ENCODE measurements at places on chromosomes 1 and 21. TPM values are rescaled to one million over a fixed set of nuclear protein-coding genes. Genes with fewer than 3 reads are reported as not detected.
A peak's percentile ranks its signal among the peaks of the same experiment; 100 is the strongest.

GRCh38 chr1:36238433-36238832 lies 14.2 kb downstream of the THRAP3 start:
- H3K4me3 ChIP-seq: no peak overlapping the region
- peaks cover 19% of the 10 kb centered on the region for H3K4me1 ChIP-seq
- H3K27me3 ChIP-seq: no peaks in the 10 kb centered on the region
- DNase-seq: no peak

DNA sequence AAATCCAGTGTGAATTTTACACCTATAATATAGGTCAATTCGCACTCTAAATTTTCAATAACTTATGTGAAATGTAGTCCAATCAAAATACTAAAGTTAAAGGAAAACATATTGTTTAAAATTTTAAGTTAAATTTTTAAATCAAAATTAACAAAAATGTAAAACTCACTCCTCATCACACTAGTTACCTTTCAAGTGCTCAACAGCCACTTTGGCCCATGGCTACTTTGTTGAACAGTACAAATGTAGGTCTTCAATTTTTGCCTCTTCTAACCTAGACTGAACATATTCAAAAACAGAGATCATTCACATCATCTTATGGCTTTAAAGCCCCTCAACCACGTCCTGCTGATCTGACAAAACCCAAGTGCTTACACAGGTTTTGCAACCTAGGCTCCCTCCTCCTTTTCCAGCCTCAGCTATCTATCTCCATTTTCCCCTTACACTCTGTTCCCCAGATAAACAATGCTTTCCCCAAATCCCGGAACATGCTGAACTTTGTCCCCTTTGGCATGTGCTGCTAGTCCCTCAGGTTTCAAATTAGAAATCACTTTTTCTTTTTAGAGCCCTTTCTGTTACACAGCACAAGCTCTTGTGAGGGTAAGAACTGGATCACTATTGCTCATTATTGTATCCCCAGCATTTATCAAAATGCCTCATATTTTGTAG lies 110.6 kb downstream of the AKT3 start:
- H3K27ac ChIP-seq: peak overlapping the region; percentile 81
- no peaks in the 10 kb centered on the region for H3K27me3 ChIP-seq
- DNase-seq: no peak
- no peaks in the 10 kb centered on the region for H3K36me3 ChIP-seq

- no peak overlapping the region for H3K4me3 ChIP-seq
- no peaks in the 10 kb centered on the region for H3K4me1 ChIP-seq
- H3K36me3 ChIP-seq: no peaks in the 10 kb centered on the region
These were observed 215.4 kb downstream of the OLFM3 start for GRCh38 chr1:101781201-101781831.

DNA sequence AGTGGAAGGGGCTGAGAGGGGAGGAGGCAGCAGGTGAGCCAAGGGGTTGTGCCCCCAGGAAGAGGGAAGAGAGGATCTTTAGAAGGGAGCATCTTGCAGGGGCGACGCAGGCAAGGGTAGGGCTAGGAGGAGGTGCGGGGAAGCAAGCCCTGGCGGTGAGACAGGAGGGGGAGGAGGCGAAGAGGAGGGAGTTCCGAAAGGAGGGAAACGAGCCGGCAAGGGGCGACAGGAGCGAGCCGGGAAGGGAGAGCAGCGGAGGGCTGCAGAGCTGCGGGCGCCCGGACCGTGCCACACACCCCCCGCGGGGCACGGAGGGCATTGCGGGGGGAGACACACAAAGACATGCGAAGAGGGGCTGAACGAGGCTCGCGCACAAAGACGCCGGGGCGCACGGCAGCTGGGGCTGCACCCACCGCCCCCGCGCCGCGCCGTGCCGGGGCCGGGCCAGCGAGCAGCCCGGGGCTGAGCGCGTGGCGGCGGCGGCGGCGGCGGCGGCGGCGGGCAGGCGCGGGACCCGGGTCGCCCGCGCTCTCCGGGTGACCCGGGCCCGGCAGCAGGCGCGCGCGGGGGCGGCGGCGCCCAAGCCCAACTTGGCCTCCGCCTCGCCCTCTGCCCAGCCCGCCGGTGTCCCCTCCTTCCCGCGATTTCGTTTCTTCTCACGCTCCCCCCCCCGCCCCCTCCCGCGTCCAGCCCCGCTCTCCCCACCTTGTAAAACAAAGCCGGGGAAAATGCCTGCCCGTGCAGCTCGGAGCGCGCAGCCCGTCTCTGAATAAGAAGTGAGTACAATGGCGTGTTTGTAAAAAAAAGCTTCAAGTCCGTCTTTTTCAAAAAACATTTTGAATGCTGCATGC lies at the start of gene KCNK2:
Gene KCNK2 (plus strand): TSS at position 206 of the 851 bp plus-strand sequence. CDS start 649 bp downstream, outside the sequence.
- no peak within 1 kb of the TSS for H3K27ac ChIP-seq
- peaks cover 17% of the 10 kb centered on the region for H3K27me3 ChIP-seq
- H3K4me3 ChIP-seq: peak within 1 kb of the TSS; percentile 83
- peak; percentile 19 for DNase-seq
- H3K36me3 ChIP-seq: no peaks in the 10 kb centered on the region

DNA sequence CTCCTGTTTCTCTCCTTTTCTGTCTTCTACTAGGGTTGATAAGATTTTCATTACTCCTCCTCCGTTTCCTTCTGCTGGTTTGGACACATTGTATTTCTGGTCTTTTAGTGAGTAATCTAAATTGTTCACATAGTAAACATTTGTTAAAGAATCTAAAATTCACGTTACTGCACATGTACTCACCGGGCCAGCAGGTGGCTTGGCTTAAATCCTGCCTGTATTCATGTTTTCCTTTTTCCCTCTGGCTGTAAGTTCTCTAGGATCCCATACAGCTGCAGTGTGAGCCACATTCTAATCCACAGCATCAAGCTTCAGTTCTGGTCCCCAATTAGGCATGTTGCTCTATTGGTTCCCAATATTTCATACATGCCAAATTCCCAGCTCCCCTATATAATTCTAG lies 958.3 kb downstream of the ADGRL2 start:
- H3K4me1 ChIP-seq: peaks cover 7% of the 10 kb centered on the region
- no peaks in the 10 kb centered on the region for H3K36me3 ChIP-seq
- H3K27me3 ChIP-seq: no peaks in the 10 kb centered on the region
- no peak for DNase-seq

DNA sequence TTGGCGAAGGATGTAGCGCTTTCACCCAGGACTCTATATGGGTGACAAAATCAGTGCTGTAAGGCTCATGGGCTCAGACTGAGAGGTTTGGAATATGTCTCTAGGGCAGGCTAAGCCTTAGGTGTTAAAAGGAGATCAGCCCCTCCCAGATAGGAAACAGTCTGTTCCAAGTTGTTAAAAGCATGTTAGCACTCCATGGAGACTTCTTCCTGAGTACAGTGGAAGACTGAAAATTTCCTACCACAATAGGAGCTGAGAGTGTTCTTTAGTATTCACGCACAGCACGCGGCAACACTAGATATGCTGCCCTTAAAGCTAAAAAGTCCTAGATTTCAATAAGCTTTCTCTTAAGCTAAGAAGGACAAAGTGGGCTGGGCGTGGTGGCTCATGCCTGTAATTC lies 122.1 kb downstream of the TRABD2B start:
- no peak overlapping the region for H3K4me3 ChIP-seq
- no peaks in the 10 kb centered on the region for H3K36me3 ChIP-seq
- peaks cover 5% of the 10 kb centered on the region for H3K4me1 ChIP-seq
- DNase-seq: no peak
- H3K27ac ChIP-seq: no peak overlapping the region

Gene FAM229A
- 8.5 TPM for total RNA-seq

Gene NTMT2
- not detected for total RNA-seq
